GM10248 (cell line): ENCODE measurements at places on chromosomes 3 and 15.

DNA sequence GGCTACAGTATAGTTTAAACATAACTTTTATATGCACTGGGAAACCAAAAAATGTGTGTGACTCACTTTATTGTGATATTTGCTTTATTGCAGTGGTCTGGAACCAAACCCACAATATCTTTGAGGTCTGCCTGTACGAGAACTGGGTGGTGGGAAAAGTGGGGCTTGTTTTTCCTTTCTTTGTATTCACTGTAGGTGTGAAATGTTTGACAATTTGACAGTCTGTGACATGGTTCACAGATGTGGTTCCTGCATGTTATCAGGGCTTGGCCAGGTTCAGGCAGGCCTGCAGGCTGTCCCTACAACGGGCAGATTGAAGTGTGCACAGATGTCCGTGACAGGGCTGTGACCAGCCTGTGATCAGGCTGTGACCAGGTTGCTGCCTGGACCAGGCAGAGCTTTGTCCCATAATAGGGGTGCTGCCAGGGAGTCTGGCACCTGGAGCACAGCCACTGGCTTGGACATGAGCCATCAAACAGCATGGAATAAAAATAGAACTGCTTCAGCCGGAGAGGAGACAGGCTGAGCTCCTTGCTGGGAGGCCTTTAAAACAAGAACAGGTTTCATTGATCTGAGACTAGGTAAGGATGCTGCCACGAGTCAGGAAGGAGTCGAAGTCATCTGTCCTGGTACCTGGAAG lies 61.0 kb downstream of the KLF13 start:
- no peak for DNase-seq

- DNase-seq: no peak
Measured at GRCh38 chr3:121649645-121650044, 11.1 kb downstream of the HCLS1 start.

DNA sequence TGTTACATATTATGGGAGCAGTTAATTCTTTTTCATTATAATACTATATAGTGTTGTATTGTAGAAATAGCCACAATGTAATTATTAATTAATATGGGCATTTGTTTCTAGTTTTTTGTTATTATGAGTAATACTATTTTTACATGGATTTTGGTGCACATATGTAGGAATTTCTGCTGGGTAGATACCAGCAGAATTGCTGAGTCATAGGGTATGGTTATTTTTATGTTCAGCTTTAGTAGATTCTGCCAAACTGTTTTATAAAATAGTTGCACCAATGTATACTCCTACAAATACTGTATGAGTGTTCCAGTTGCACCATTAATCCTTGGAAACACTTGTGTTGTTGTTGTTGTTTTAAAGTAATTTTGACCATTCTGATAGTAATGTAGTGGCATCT lies 91.5 kb downstream of the SH3GL3 start:
- DNase-seq: no peak

DNA sequence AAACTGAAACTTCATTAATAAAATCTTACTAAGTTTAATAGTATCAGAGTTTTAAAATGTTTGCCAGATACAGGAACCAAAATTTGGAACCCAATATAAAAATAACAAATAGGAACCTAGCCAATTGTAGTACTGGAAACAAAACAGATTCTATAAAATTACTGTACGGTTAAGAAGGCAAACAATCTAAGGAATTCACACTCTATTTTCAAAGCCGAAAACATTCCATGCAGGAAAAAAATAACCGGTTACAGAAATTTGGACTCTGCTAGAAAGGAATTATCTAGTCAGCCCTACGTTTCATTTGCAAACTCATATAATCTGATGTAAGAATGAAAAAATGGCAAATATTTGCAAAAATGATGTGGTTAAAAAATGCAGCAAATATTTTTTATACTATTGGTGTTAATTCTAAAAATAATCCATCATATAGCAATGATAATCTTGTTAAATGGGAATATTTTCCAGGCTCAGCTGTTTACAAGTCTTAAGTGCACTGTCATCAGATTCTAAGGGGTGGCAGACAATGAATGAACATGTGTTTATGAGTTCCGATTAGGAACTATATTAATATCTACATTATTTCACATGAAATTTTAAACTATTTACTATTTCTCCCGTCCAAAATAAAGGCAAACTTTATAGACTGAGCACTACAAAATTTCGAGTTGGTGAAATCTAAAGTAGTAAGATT lies 58.1 kb downstream of the DCBLD2 start:
- DNase-seq: no peak

DNA sequence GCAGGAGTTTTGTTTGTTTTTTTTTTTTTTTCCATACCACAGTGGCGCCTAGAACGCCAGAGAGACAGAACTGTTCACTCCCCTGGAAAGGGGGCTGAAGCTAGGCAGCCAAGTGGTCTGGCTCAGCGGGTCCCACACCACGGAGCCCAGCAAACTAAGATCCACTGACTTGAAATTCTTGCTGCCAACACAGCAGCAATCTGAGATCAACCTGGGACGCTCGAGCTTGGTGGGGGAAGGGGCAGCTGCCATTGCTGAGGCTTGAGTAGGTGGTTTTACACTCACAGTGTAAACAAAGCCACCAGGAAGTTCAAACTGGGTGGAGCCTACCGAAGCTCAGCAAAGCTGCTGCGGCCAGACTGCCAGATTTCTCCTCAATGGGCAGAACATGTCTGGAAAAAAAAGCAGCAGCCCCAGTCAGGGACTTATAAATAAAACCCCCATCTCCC lies 29.8 kb downstream of the SPICE1 start:
- DNase-seq: no peak

DNA sequence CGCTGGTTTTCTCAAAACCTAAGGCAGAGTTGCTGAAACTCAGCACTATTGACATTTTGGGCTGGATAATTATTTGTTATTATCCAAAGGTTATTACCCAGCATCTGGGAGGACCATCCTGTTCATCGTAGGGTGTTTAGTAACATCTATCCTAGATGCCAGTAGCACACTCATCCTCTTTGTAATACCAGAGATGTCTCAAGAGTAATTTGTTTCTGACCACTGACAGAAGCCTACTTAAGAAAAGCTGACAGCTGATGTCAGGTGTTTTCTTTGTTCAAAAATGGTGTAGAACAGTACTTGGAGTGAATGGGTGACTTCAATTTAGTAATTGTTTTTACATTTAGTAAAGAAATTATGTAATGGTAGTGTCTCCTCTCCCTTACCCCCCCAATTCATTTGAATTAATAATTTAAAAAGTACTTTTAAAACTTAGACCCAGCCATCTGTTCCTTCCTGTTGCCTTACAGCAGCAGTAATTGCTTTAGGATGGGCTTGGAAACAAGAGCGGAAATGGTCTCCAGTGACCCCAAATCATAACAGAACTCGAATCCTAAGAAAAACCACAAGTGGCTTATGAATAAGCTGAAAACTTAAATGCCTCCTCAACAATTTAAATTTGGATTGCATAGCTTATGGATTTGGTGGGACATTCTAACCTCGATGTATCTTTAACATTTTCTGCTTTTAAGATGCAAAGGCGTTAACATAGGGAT lies 105.4 kb downstream of the PTPRG start:
- no peak for DNase-seq

- DNase-seq: peak; percentile 48
Measured at GRCh38 chr15:78018946-78019644, 58.4 kb downstream of the TBC1D2B start.
